Retina (tissue), 1 donor: ENCODE measurements at places on chromosomes 2 and 18.

GRCh38 chr2:37676274-37676673 is 4.8 kb upstream of the CDC42EP3 start:
- DNase-seq: no peak

GRCh38 chr18:79933765-79934164 is 17.7 kb downstream of the SLC66A2 start:
- no peak for DNase-seq

DNA sequence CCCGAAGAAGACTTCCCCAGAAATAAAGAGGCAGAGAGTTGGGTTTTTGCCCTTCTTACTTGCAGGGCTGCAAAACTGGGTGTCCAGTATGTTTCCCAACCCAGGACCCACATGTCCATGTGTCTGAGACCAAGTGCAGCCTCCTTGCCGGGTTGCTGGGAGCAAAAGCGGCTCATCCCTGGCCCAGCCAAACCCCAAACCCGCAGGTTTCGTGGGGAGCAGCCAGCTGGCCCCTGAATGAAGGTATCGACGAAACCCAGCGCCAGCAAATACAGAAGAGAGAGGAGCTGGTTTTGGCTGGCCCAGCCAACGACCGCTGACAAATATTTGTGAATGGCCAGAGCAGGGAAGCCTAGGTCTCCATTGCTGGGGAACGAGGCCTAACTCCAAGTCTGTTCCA is 197.1 kb downstream of the SMAD7 start:
- no peak for DNase-seq

DNA sequence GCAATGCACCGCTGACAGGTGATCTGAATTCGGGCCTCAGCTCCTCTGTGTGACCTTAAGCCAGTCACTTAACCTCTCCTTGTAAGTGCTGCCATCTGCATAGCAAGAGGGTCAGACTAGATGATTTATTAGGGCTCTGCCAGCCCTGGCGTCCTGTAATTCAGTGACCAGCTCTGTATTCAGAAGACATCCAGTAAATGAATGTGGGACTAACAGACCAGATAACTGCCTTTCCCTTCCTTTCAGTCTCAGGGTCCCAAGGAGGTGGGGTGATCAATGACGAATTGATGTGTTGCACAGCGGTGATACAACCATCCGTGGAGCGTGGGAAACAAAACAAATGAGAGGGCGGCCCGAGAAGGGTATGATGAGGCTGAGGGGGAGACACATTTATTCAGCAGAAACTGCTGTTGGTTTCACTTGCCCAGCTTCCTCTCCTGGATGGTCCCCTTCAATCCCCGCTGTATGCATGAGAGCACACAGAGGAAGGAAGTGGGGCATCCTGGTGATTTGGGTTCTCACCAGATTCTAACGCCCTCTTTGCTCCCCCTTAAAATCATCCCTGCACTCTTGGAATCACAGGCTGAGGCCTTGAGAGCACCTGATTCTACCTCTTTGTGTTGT is 92.8 kb downstream of the VIT start:
- DNase-seq: no peak

DNA sequence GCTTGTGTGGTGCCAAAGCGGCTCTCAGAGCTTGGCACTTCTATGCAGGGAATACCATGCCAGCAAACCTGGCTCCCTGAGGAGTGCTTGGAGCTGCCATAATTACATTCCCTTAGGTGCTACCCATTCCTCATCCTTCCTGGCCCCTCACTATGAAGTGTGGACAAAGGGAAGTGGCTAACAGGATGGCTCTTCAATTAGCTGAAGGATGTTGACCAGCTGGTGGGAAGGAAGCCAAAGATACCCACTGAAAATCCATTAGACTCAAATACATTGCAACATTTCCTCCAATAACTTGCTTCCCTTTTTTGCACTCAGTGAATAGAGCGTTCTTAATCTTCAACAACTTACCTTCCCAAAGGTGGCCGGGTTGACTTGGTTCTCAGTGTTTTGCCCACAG is 8.5 kb downstream of the RFX8 start:
- DNase-seq: no peak
